GM23248 (cell line): ENCODE measurements at places on chromosomes 12 and 14. TPM values are rescaled to one million over a fixed set of nuclear protein-coding genes. Genes with fewer than 3 reads are reported as not detected.

DNA sequence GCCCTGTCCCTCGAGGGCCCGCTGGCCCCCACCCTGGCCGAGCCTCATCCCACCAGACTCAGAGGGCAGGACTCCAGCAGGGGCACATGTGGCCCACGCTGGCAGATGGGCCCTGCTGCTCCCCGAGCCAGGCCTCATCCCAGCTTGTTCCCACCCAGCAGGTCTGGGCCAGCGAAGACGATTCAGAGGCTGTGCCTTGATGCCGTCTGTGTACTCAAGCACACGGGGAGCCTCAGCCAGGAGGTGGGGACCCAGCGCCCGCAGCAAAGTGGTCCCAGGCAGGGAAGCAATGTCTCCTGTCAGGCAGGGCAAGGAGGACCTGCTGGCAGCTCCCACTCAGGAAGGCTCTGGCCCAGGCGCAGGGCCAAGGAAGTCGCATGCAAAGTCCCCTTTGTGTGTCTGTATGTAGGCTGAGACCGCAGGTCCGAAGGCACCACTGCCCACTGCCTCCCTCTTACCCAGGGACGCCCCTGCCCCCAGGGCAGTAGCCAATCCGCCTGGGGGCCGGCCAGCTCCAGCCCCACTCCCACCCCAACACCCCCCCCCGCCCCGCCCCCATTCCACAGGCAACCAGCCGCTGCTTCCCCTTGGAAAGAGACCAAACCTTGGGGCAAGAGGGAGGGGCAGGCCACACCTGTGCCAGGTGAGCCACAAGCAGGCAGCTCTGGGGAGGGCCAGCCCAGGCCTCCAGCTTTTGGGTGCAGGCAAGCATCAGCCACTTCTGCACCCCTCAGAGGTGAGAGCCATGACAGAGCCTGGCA lies 9.4 kb downstream of the DEGS2 start:
- no peaks in the 10 kb centered on the region for H3K4me1 ChIP-seq
- H3K4me3 ChIP-seq: no peak overlapping the region
- DNase-seq: peak; percentile 27
- H3K27me3 ChIP-seq: no peaks in the 10 kb centered on the region
- H3K27ac ChIP-seq: no peak overlapping the region
- H3K36me3 ChIP-seq: no peaks in the 10 kb centered on the region

DNA sequence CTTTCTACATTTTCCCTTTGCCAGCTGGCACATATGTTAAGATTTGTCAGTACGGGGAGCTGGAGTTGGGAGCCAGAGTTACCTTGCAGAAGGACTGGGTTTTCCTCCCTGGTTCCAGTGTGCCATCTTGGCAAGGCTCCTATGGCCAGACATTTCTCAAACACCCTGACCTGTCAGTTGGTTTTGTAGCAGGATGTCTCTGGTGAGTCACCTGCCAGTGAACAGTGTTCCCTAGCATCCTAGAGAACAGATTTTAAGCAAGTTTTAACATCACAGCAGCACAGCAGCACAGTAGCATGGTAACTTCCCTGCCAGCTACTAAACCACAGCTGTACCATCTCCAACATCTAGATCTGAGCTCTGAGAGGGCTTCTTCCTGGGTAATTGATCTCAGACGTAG lies 26.2 kb upstream of the KTN1 start:
- no peak overlapping the region for H3K27ac ChIP-seq
- no peaks in the 10 kb centered on the region for H3K27me3 ChIP-seq
- peaks cover 11% of the 10 kb centered on the region for H3K4me1 ChIP-seq
- no peak overlapping the region for H3K4me3 ChIP-seq

GRCh38 chr12:124917135-124917840 lies 2.8 kb upstream of the UBC start:
- H3K27ac ChIP-seq: peak overlapping the region; percentile 100
- peaks cover 45% of the 10 kb centered on the region for H3K4me1 ChIP-seq
- H3K36me3 ChIP-seq: peaks cover 5% of the 10 kb centered on the region; the same call in 1 of the 2 replicates
- DNase-seq: peak; percentile 100

DNA sequence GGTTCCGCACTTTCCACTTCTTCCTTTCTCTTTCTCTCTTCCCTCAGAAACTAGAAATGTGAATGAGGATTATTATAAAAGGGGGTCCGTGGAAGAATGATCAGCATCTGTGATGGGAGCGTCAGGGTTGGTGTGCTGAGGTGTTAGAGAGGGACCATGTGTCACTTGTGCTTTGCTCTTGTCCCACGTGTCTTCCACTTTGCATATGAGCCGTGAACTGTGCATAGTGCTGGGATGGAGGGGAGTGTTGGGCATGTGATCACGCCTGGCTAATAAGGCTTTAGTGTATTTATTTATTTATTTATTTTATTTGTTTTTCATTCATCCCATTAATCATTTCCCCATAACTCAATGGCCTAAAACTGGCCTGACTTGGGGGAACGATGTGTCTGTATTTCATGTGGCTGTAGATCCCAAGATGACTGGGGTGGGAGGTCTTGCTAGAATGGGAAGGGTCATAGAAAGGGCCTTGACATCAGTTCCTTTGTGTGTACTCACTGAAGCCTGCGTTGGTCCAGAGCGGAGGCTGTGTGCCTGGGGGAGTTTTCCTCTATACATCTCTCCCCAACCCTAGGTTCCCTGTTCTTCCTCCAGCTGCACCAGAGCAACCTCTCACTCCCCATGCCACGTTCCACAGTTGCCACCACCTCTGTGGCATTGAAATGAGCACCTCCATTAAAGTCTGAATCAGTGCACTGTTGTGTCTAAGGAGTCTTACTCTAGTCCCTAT lies 4.6 kb upstream of the ATN1 start:
- H3K27me3 ChIP-seq: no peaks in the 10 kb centered on the region
- no peak for DNase-seq
- no peak overlapping the region for H3K27ac ChIP-seq
- H3K4me3 ChIP-seq: no peak overlapping the region
- no peaks in the 10 kb centered on the region for H3K36me3 ChIP-seq

- peaks cover 2% of the 10 kb centered on the region; the same call in 1 of the 2 replicates for H3K36me3 ChIP-seq
- no peak for DNase-seq
- no peak overlapping the region for H3K4me3 ChIP-seq
- peaks cover 14% of the 10 kb centered on the region for H3K4me1 ChIP-seq
Observed at GRCh38 chr14:54658836-54659235, 91.9 kb downstream of the SAMD4A start.

DNA sequence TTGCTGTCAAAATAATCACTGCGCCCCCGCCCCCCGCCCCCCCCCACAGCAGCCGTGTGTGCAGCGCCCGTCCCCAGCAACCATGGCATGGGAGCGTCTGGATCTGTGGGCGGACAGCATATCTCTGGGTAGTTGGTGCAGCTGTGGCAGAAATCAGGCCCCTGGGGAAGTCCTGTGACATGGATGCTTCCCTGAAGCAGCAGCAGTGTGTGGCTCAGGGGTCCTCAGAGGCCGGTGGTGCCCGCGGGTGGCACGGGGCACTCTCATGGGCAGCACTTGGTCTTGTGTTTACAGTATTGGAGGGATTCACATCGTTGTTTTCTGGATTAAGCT lies 19.2 kb downstream of the XRCC3 start:
- H3K27me3 ChIP-seq: no peaks in the 10 kb centered on the region
- H3K36me3 ChIP-seq: peaks cover 44% of the 10 kb centered on the region
- no peak overlapping the region for H3K4me3 ChIP-seq
- 0 out of 2 replicates have a peak overlapping the region, but pooled peaks have one; percentile 12 for H3K27ac ChIP-seq
- no peak for DNase-seq

Gene EEF1AKMT3
- total RNA-seq: 7.0 and 12.4 TPM in 2 replicates

Gene RGS6
- not detected in 2 replicates for total RNA-seq

Gene CELA1
- not detected in 2 replicates for total RNA-seq

Gene CFAP54
- total RNA-seq: 0.32 and 2.0 TPM in 2 replicates

Gene NTS
- total RNA-seq: not detected in 2 replicates

Gene RNF31
- 40.3 and 50.0 TPM in 2 replicates for total RNA-seq

Gene GSKIP
- total RNA-seq: 46.5 and 47.3 TPM in 2 replicates

Gene RPL36AL
- total RNA-seq: 89.8 and 92.5 TPM in 2 replicates

Gene GARIN6
- not detected in 2 replicates for total RNA-seq
